AML-193 (cell line): ENCODE measurements at places on chromosomes 4 and X.

DNA sequence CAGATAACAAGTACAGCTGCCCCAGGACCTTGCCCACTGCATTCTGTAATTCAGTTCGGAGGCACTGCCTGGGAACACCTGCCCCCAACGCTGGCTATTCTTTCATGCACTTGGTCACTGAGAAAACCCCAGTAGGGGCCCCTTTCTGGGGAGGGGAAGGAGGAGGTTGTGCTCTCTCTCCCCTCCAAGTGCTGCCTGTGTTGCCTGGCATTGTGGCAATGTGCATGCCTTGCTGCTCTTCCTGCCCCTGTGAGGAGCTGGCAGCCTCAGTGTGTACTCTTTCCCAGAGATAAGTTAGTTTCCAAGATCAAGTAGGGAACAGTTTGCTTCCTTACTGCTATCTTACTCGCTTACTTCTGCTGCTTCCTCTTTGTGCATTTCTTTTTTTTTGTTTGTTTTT lies 90.8 kb downstream of the AASDH start:
- DNase-seq = no peak

DNA sequence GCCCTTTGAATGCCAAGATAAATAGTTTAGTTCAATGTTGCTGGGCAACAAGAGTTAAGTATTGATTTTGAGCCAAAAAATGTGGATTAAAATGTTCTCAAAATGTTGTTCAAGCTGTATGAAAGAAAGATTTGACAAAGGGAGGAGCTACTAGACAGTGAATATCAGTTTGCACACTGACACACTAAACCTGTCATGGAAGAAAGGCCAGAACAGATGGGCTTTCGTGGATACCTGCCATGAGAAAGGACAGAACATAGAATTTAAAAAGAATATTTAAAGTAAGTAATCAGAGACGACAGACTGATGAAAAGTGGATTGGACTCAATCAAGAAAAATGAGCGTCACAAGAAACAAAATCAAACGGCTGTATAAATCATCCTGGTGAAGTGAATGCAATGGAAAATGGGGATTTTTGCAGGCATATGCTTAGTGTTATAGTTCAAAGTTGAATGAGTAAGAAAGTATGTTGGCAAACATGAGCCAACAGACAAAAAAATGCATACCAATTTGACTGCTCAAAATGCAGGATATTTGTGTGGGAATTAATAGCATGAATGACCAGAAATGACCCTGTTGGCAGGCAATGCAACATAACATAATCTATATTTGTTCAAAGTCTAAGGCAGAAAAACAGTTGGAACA lies 7.4 kb downstream of the PCDH18 start:
- no peak for DNase-seq

GRCh38 chr4:109410776-109411175 lies 22.8 kb upstream of the SEC24B start:
- no peak for DNase-seq

- DNase-seq = no peak
Measured at GRCh38 chrX:21056622-21057021, 317.6 kb upstream of the CNKSR2 start.

DNA sequence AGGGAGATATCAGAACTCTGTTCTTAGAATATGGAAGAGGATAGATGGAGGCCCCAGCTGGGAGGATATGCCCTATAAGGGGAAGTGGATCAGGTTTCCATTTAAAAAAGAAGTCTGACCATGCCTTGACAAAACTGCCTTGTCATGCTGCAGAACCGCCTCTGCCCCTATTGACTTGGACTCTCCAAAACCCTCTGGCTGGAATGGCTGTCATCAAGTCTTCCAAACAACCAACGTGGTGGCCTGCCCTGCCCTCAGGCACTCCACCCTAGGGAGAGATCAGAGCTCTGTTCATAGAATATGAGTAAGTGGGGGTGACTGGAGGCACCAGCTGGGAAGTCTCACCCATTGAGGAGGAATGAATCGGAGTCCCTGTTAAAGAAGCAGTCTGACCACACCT lies 114.9 kb downstream of the VSIG4 start:
- no peak for DNase-seq

DNA sequence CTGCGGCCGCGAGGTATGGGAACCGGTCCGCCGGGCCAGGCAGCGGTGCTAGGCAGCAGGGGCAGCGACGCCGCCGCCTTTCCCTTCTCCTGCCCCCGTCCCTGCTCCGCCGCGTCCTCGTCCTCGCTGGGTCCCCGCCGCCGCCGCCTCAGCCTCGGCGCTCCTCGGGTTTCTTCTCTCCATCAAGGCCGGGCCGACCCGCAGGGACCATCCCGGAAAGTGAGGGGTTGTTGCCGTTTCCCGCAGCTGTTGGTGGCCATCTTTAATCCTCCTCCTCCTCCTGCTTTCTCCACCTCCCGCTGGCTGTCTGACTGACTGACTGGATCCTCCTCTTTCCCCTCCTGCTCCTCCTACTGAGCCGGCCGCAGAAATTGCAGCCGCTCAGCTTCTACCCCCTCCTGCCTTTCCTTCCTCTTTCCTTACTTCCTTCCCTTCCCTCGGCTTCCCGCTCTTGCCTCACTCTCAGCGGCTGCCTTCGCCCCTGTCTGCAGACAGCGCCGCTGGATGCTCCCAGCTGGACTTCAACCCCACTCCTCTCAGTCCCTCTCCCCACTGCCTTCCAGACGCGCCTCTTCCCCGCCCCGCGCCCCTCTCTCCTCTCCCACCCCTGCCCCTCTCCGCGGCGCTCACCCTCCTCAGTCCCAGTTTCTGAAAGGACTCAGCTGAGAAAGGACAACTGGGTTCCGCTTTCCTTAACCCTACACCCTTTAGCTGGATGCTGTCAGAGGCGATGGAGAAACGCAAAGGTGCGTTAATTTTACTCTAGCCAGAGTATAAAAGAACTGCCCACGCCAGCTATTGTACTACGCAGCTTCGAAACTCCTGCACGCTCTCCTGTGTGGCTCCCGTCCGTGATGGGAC lies at the start of gene WDFY3:
WDFY3 (minus strand) TSS at position 309 of the 861 bp plus-strand sequence. CDS start 106,099 bp downstream, outside the sequence.
- peak; percentile 68 for DNase-seq

DNA sequence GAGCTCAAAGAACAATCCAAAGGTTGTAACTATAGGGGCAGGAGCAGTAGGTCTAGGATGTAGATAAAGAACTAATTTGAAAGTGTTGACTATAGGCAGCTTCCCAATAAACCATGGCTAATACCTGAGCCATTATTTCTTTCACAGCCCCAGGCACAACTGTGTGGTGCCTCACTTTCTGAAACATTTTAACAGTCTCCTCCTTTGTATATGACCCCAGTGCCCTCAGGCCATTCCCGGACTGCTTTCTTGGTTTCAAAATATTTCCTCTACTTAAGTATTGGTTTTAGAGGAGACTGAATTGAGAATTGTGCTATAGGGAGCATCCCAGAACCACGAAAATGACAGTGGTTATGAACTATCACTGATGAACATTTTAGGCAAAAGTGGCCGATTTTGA lies 728.7 kb downstream of the IL1RAPL1 start:
- no peak for DNase-seq

DNA sequence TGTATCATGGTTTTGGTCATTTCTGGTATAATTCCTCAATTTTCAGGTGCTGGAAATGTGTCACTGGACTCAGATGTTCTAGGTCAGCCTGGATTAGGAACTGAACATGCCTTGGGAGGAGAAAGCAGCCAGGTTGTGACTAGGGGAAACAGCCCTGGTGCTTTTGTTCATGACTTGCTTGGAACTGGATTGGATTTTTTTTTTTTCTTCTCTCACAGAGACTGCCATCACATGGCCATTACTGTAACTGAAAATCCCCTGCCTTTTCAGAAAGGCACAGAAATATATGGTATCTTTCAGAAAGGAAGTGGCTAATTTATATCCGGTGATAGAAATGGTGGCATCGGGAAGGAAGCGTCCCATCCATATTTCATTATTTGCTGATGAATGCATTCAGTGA lies 34.6 kb downstream of the SEPTIN11 start:
- DNase-seq = no peak

DNA sequence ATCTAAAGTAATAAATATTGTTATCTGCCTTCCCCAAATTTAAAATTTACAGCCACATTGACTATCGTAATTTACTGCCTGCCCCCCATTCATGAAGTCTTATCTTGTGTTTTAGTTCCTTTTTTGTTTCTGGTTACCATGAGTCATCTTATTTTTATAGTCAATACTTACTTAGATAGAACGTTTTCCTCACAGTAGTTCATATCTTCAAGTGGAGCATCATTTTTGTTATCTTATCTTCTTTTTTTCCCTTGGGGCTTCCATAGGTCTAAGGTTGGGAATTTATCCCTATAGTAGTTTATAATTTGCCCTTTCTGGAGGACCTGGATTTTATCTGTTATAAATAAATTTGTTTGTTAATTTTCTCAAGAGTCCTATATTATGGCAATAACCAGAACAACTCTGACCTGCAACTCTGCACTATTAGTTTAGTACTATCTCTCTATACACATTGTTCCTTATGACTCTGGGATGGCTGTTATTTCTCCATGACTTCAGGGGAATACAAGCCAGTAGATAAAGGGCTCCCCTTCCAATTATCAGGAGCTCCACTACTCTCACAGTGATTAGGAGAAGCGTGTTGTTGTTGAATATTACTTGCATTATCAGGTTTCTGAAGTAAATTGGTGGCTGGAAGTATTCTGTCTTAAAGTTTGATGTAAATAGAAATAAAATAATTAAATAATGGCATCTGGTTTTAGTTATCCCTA lies 330.6 kb downstream of the GALNTL6 start:
- no peak for DNase-seq

GRCh38 chrX:10106806-10107205 lies 50.0 kb upstream of the CLCN4 start:
- DNase-seq = no peak

- no peak for DNase-seq
Measured at GRCh38 chrX:41142130-41142910, 57.1 kb downstream of the USP9X start.

GRCh38 chr4:15410750-15411149 lies 17.1 kb upstream of the C1QTNF7 start:
- peak; percentile 69 for DNase-seq

GRCh38 chrX:134484039-134484438 lies 24.1 kb downstream of the HPRT1 start:
- peak; percentile 30 for DNase-seq

DNA sequence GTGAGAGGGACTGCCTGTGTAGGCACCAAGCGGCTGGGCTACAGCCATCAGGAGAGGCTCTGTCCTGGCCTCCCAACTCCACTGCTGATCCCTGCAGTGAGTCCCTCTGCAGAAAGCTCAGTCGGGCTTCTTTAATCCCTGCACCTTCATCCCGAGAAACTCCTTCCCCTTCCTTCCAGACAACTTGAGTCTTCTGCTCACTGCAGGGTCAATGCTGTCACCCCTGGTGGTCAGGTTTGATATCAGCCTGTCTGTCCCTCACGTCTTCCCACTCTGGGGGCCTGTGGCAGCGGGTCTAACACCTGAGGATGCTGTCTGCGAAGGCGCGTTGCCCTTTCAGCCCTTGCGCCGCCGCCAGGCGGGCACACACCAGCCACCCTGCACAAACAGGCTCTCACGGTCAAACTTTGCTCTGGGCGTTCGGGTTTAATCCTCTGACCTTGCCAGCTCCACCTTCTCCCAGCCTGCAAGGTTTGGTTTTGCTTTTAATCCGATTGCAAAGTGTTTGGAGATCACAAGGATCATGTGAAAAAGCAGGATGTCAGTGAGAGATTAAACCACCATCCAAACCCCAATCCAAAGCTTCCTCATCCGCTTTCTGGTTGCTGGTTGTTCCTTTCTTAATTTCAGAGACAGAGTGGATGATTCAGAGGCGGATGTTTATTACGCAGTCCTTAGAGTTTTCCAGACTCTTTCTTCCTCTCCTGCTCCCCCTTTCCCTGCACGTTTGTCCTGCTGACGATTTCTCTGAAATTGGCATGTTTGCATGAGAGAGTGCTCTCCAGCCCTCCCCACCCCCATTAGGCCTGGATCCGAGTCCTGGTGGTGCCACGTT lies 74.8 kb upstream of the SLC34A2 start:
- DNase-seq = no peak

- no peak for DNase-seq
Measured at GRCh38 chrX:136209016-136209738, 42.0 kb downstream of the MAP7D3 start.

DNA sequence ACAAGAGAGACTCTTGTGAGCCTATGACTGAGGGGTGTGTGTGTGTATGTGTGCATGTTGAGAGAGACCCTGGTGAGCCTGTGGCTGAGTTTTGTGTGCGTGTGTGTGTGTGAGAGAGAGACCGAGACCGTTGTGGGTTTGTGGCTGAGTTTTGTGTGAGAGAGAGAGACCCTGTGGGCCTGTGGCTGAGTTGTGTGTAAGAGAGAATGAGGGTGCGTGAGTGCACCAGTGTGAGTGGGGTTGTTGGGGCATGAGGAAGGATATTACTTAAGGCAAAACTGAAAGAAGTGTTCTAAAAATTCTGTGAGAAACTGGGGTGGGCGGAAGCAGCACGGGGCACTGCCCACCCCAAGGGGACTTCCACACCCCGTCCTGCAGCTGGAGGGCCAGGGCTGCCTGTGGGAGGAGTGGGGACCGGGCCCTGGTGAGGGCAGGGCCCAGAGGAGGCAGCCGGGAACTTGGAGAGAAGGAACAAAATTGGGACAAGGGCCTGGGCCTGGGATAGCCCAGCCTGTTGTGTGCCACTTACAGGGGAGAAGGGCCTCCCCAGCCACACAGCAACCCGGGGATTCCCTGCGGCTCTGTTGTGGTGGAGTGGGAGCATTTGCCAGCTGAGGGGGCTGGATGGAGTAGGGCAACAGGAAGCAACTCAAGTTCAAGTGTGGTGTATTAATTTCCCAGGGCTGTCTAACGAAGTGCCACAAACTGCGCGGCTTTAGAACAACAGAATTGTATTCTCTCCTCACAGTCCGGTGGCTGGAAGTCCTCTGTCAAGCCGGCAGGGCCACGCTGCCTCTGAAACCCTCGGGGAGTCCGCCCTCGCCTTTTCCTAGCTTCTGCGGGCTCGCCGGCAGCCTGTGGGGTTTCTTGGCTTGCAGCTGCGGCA lies 22.1 kb downstream of the TMEM131L start:
- DNase-seq = no peak

GRCh38 chr4:28277931-28278330 lies 1417.3 kb downstream of the STIM2 start:
- DNase-seq = no peak

DNA sequence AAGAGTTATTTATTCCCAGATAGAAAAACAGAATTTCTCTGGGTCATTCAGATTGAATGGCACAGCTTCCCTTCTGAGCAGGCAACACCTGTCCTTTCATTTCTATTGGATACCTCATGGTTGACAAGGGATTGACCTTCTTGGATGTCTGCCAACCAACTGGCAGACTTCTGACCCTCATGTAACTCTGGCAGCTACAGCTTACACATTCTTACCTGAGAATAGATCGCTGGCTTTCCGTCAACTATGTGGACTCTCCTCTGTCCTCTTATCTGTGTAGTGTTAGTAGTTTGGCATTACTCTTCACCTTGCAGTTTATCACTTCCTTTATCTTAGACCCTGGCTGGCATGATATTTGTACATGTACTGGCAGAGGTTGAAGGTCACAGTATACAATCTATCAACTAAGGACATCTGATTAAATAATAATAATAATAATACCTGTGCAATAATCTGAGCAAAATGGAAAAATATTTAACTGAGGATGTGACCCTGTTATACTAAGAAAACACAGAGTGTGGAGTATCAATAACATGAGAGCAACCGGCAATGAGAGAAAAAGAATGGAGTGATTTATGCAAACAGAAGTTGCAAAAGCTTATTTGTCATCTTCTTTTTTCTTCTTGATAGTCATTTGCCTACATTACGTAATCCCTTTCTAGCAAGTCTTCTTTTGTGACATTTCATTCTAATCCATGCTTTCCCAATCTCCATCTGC lies 1118.2 kb downstream of the ARAP2 start:
- DNase-seq = no peak

GRCh38 chr4:79472036-79472435 lies 64.0 kb upstream of the GK2 start:
- no peak for DNase-seq

- no peak for DNase-seq
Measured at GRCh38 chr4:27154706-27155105, 294.1 kb downstream of the STIM2 start.

GRCh38 chr4:116374815-116375214 lies 710.6 kb downstream of the TRAM1L1 start:
- DNase-seq = no peak
